ENCODE measurements at places on chromosomes 7 and 10.

DNA sequence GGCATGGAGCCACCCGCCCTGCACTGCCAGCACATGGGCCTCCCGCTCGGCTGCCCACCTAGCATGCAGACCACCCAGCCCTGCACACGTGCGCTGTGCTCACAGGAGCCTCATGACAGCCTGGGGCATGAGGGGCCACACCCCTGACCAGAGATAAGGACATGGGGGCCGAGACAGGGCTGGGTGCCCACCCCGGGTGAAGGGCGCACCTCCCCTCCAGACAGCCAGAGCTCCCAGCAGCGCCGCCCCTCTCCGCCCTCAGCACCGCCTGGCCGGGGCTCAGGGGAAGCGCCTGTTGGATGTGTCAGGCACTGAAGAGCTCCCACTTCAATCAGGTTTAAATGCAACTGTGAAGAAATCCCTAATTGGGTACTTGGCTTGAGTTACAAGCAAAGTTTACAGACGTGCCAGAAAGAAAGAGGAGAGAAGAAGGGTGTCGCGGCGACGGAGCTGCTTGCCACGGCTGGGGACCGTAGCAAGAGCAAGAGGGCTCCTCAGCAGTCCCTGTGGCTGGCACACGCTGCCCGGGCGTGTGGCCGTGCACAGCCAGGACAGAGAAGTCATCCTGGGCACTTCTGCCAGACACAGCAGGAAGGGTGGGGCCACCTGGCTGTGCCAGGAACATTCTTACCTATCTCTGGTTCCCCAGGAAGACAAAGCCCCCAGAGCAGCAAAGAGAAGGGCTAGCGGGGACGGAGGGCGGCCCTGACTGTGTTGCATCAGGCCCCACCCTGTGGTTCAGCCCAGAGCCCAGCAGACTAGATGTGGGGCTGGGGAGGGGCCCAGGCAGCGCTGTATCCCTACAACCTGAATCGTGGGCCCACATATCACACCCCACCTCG is 247.4 kb downstream of the ELFN1 start:
- DNase-seq: no peak

- DNase-seq: no peak
These were observed 407.9 kb downstream of the KCNMA1 start for GRCh38 chr10:77229704-77230103.

- DNase-seq: no peak
These were observed 30.1 kb downstream of the ENTPD1 start for GRCh38 chr10:95785942-95786669.

- no peak for DNase-seq
These were observed 610.1 kb upstream of the ANKRD30A start for GRCh38 chr10:36515319-36515718.

DNA sequence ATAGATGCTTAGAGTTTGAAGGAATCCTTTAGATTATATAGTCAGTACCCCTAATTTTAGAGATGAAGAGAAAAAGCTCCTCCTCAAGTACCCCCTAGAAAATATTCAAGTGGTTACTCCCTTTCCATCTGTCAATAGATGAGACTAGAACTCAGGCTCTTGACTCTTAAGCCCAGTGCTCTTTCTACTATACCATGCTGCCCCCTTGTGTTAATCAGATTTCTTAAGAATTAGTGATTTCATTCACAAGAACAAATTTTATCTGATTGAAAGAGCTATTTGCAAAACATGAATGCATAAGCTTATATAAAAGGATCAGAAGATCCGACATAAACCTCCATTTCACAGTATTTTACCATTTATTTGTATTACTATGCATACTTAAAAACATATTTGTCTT is 179.3 kb downstream of the TFEC start:
- DNase-seq: no peak

DNA sequence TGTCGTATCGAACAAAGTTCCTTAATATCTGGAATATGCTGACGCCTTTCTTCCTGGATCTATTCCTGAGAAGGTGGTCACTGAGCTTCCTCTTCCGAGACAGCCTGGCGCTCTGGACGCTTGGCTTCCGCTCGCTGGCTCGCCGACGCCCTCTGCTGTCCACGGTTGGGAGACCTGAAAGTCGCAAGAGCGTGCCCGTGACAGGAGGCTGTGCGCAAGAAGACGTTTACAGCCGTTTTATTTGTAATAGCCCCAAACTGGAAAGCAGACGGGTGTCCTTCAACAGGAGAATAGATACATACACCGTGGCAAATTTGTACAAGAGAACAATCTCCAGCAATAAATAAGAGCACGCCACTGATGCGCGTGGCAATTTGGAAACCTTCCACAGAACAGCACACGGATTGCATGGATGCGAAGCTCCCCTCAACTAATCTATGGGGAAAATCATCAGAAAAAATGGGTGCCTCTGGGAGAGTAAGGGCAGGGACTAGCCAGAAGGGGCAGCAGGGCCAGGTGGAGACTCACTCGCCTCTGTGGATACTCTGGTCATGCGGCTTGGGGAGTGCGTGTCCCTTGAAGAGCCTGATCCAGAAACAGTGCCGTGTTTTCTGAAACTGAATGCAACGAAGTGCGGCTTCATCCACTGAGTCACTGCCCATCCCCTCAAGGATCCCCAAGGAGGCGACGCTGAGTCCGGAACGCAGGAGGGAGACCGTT is 41.5 kb upstream of the BNIP3 start:
- peak; percentile 67 for DNase-seq

GRCh38 chr10:5573319-5573950 is 48.7 kb downstream of the CALML3 start:
- no peak for DNase-seq

DNA sequence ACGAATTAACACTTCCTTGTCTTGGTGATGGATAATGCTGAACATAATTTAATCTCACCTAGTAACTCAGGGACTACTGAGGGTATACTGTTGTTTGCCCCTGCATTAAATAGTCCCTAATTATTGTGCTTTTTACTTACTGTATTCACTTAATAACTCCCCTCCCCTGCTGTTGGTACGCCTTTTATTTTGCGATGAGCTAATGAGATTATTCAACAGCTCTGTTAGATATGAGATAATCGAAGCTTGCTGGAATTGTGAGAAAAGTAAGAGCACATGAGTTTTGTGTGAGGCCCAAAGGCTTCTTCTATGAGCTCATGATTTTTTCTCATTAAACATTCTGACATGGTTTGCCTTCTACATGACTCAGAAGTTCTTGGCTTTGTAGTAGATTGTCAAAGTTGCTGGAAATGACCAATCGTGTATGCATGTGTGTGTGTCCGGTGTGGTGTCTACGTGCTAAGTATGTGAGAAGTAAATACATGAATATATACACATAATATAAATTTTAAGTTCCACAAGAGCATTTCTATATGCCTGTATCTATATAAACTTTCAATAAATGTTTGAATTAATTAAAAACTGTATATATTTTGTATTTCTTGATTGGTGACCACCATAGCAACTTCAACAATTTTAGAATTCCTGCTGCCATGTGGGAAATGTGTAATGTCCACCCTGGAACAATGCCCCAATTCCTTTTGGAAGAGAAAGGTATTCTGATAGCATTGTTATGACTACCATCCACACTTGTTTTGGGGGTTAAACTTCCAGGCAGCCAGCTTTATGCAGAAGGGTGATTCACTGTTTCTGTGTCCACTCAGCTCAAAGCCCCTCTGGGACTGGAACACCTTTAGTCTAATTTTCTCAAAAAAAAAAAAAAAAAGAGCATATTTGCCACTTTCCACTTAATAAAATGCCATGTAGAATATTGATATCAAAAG is 106.2 kb downstream of the SAMD9 start:
- no peak for DNase-seq

GRCh38 chr10:32207544-32207943 is 139.4 kb downstream of the EPC1 start:
- peak; percentile 72 for DNase-seq

- no peak for DNase-seq
These were observed 34.8 kb downstream of the VOPP1 start for GRCh38 chr7:55537458-55537990.

- DNase-seq: no peak
These were observed 8.8 kb upstream of the ZCCHC24 start for GRCh38 chr10:79454259-79454658.

GRCh38 chr10:114180937-114181336 is 1.8 kb downstream of the TDRD1 start:
- DNase-seq: no peak

GRCh38 chr10:29112827-29113615 is 175.8 kb upstream of the LYZL1 start:
- DNase-seq: no peak

- DNase-seq: no peak
These were observed 55.7 kb upstream of the IL6 start for GRCh38 chr7:22671177-22671879.

GRCh38 chr10:59944339-59944935 is 38.1 kb upstream of the CCDC6 start:
- no peak for DNase-seq

DNA sequence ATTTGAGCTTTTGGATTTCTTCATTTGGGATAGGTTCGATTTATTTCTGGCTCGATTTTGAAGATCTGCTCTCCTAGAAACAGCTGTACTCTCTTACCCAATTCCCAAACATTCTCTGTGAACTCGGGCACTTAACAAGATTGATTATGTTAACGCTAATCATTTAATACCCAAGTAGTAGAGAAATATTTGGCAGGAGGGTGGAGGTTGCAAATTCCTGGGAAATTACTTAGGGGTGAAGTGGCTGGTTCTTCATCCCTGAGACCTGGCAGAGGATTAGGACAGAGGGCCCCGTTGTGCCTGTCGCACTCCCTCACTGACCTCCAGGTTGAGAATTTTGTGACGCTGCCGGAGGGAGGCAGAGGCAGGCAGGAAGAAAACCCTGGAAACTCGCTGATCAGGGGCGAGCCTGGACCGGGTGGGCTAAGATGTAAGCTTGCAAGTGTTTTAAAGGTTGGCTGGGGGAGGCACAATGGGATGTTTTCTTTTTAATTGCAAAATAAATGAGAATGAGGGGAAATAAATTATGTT is 182.6 kb downstream of the TCF7L2 start:
- DNase-seq: no peak

DNA sequence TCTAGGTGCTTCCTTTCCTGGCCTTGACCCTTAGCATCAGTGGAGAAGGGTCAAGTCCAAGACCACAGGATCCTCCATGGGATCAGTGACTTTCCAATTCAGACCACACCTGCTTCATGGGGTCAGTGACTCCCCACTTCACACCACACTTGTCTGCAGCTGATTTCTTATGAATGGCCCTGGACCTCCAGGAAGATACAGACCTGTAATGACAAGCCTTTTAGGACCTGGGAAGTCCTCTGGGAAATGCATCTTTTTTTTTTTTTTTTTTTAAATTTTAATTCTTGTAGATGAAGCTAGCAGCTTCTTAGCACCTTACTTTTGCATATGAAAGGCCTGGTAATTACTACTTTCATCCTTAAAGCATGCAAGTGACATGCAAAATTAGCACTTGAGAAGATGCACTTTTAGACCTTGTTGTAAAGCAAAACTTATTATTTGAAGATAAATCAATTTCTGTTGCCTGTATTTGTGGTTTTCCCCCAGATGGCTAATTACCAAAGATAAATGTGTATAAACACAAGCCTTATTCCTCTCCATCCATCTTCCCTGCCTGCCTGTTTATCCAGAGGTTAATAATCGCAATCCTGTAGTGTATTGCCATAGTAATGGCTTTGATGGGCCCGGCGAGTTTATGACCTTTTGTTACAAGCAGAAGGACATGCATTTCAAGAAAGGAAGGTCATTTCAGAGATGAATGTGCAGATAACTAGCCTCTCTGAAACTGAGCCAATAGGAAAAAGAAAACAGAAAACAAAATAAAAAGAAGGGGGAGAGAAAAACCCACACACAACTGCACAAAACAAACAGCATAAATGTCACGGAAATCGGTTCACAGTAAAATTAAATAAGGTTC is 1018.7 kb downstream of the TYW1 start:
- DNase-seq: no peak

DNA sequence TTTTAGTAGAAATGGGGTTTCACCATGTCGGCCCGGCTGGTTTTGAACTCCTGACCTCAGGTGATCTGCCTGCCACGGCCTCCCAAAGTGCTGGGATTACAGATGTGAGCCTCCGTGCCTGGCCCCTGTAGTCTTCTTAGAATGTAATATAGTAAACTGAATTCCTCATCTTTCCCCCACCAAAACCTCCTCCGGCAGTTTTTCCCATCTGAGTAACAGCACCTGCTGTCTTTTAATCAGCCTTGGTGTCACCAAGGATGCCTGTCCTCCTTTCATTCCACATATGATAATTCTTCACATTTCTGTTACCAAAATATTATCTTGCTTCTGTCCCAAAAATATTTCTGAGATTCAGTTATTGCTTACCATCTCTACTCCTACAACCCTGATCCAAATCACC is 80.2 kb downstream of the ZEB1 start:
- no peak for DNase-seq

GRCh38 chr10:96700374-96701099 is 19.8 kb downstream of the PIK3AP1 start:
- no peak for DNase-seq

DNA sequence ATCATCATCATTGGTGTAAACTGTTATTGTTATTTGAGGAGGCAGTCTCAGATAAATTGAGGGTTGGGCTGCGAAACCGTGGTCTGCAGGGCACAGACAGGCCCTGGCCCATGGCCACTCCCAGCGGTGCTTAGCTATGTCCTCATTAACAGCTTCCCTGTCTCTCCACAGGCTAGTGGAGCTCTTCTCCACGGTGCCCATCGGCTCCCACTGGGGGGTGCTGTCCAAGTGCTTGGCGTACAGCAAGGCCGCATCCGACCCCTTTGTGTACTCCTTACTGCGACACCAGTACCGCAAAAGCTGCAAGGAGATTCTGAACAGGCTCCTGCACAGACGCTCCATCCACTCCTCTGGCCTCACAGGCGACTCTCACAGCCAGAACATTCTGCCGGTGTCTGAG is 21.6 kb downstream of the GPR26 start:
- no peak for DNase-seq

DNA sequence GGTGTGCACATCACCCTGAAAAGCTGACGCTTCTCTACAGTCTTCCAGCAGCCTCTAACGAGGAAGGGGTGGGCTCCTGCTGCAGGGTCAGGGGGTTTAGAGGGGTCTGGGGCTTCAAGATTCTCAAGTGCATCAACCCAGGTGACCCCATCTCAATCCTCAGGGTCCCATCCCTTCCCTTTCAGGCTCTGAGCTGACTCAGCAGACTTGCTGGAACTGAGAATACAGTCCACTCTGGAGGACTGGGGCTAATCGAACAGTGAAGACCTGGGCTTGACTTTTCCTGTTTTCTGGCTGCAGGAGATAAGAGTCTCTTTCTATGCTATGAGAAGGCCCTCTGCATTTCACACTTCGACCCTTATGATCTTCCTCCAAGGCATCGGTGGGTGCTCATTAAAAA is 22.3 kb upstream of the NPTX2 start:
- no peak for DNase-seq

DNA sequence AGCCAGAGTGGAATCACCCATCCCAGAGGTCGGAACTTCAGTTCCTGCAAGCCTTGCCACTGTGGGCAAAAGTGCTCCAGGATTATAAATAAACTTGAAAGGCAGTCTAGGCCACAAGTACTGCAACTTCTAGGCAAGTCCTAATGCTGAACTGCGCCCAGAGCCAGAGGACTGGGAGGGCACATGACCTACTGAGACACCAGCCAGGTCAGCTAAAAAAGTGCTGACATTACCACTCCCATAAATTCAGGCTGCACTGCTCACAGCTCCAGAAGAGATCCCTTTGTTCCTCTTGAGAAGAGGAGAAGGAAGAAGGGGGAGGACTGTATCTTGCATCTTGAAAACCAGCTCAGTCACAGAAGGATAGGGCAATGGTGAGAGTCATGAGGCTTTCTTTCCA is 1084.1 kb upstream of the PHF14 start:
- DNase-seq: no peak

- no peak for DNase-seq
These were observed 44.8 kb upstream of the GRID1 start for GRCh38 chr10:86411281-86411841.

Data from T-helper 2 cell (primary cell).